Effector memory CD4-positive, alpha-beta T cell (primary cell): ENCODE measurements at places on chromosomes 2 and 18.

GRCh38 chr2:69469375-69469774 is 32.1 kb upstream of the NFU1 start:
- no peaks in the 10 kb centered on the region for H3K27me3 ChIP-seq
- peaks cover 18% of the 10 kb centered on the region for H3K36me3 ChIP-seq
- no peak overlapping the region for H3K27ac ChIP-seq
- DNase-seq: no peak
- no peaks in the 10 kb centered on the region for H3K4me1 ChIP-seq

DNA sequence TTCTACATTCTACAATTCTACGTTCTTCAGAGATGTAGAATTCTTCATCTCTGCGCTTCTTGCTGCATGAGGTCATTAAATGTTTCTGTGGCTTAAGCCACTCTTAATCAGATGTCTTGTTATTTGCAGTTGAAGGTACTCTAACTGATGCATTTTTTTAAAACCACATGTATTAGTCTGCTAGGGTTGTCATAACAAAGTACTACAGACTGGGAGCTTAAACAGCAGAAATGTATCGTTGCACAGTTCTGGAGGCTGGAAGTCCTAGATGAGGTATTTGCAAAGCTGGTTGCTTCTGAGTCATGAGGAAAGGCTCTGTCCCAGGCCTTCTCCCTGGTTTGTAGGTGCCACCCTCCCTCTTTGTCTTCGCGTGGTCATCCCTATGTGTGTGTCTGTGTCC is 176.3 kb upstream of the GLI2 start:
- H3K4me3 ChIP-seq: no peak overlapping the region
- no peaks in the 10 kb centered on the region for H3K36me3 ChIP-seq
- no peaks in the 10 kb centered on the region for H3K27me3 ChIP-seq
- no peak overlapping the region for H3K27ac ChIP-seq
- H3K4me1 ChIP-seq: no peaks in the 10 kb centered on the region
- no peak for DNase-seq

- no peak overlapping the region for H3K27ac ChIP-seq
- no peak for DNase-seq
- H3K4me3 ChIP-seq: no peak overlapping the region
- H3K4me1 ChIP-seq: no peaks in the 10 kb centered on the region
Measured at GRCh38 chr2:980176-980575, 29.5 kb downstream of the SNTG2 start.

- no peak for DNase-seq
- no peaks in the 10 kb centered on the region for H3K27me3 ChIP-seq
- no peaks in the 10 kb centered on the region for H3K36me3 ChIP-seq
Measured at GRCh38 chr18:79385326-79385707, 10.4 kb upstream of the NFATC1 start.

DNA sequence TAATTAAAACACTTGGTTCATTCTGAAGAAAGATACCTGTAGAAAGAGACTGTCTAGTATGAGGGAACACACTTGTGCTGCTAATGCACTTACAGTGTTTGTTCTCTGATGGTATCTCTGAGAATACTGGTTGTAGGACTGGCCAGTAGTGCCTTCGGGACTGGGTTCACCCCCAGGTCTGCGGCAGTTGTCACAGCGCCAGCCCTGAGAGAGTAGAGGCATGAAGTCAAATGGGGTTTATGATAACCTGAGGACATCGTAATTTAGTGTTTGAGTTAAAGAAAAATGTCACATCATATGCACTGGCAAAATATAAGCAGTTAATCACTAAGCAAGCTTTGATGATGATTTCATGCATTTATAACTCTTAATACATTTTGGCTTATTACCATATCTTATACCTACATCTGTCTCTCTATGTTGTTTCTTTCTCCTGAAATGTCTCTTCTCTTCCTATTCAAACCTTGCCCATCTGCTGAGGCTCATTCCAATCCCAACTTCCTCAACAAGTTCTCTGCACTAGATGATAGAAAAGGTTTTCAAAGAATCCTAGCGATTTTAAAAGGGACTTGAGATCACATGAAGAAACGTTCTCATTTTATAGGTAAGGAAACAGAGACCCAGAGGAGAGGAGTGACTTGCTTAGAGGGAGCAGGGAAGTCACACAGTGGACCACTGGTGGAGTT is 50.2 kb downstream of the ATIC start:
- H3K4me3 ChIP-seq: no peak overlapping the region
- no peak for DNase-seq
- no peaks in the 10 kb centered on the region for H3K27me3 ChIP-seq

GRCh38 chr18:21443776-21444464 is 156.6 kb downstream of the ESCO1 start:
- H3K4me1 ChIP-seq: no peaks in the 10 kb centered on the region
- no peak overlapping the region for H3K4me3 ChIP-seq
- no peaks in the 10 kb centered on the region for H3K27me3 ChIP-seq
- no peak overlapping the region for H3K27ac ChIP-seq
- no peak for DNase-seq

DNA sequence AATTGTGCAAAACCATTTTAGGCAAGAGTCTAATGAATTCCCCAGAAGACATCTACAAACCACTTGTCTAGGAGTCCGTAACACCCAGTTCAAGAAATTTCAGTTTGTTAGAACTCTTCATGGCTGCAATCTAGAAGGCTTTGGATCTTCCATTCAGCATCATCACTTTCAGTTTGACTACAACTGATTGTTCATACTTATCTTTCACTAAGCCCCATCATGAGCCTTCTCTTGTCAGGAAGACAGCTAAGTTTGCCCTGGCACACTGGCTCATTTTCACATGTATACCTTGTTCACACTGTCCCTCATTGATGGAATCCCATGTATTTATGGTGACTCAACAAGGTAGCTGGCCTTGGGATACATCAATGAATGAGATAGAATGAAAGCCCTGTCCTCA is 898.4 kb upstream of the CELF4 start:
- no peak for DNase-seq
- no peak overlapping the region for H3K27ac ChIP-seq
- H3K4me3 ChIP-seq: no peak overlapping the region
- no peaks in the 10 kb centered on the region for H3K27me3 ChIP-seq
- no peaks in the 10 kb centered on the region for H3K36me3 ChIP-seq

- H3K36me3 ChIP-seq: no peaks in the 10 kb centered on the region
- no peak overlapping the region for H3K27ac ChIP-seq
- no peak overlapping the region for H3K4me3 ChIP-seq
- DNase-seq: no peak
- no peaks in the 10 kb centered on the region for H3K27me3 ChIP-seq
Measured at GRCh38 chr2:130358420-130359350, 2.8 kb downstream of the PTPN18 start.

GRCh38 chr2:202871300-202872141 is at the start of gene ICA1L:
Gene ICA1L, minus strand, starts transcription at chr2:202871766. Its CDS starts 42,757 bp downstream, at chr2:202829009.
- no peak within 1 kb of the TSS for H3K27ac ChIP-seq
- H3K27me3 ChIP-seq: no peaks in the 10 kb centered on the region
- peak within 1 kb of the TSS; percentile 82 for H3K4me3 ChIP-seq
- peak; percentile 10 for DNase-seq
- no peaks in the 10 kb centered on the region for H3K4me1 ChIP-seq

- no peaks in the 10 kb centered on the region for H3K4me1 ChIP-seq
- H3K27ac ChIP-seq: no peak overlapping the region
- H3K27me3 ChIP-seq: no peaks in the 10 kb centered on the region
- H3K36me3 ChIP-seq: no peaks in the 10 kb centered on the region
- H3K4me3 ChIP-seq: no peak overlapping the region
Measured at GRCh38 chr2:113105047-113105785, 22.2 kb upstream of the IL1RN start.

DNA sequence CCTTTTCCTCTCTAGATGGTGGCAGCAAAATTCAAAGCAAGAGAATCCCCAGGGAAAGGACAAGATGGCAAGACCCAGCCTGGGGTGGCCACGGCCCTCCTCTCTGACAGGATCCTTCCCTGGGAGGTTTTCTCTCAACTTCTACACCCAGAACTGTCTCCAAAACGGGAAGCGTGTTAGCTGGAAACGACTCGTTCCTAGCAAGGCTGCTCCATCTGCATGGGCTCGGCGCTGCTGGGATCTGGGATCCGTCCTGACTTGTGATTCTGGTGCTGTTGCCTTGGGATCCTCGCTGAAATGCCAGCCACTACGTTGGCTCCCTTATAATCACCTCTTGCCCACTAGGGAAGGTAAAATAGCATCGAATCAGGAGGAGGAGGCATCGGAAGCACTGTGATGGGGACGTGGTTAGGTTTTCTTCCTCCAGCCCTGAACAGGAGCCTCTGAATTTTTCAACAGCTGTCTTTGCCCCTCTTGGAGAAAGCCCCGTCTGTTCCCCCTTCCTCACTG is 514.8 kb upstream of the MYT1L start:
- H3K36me3 ChIP-seq: no peaks in the 10 kb centered on the region
- DNase-seq: no peak
- H3K27me3 ChIP-seq: no peaks in the 10 kb centered on the region

GRCh38 chr2:127857265-127857808 is 618 bp downstream of the POLR2D start:
- H3K27ac ChIP-seq: peak overlapping the region; percentile 81
- H3K27me3 ChIP-seq: no peaks in the 10 kb centered on the region
- H3K4me1 ChIP-seq: peaks cover 24% of the 10 kb centered on the region
- H3K4me3 ChIP-seq: peak overlapping the region; percentile 94
- peaks cover 9% of the 10 kb centered on the region for H3K36me3 ChIP-seq

DNA sequence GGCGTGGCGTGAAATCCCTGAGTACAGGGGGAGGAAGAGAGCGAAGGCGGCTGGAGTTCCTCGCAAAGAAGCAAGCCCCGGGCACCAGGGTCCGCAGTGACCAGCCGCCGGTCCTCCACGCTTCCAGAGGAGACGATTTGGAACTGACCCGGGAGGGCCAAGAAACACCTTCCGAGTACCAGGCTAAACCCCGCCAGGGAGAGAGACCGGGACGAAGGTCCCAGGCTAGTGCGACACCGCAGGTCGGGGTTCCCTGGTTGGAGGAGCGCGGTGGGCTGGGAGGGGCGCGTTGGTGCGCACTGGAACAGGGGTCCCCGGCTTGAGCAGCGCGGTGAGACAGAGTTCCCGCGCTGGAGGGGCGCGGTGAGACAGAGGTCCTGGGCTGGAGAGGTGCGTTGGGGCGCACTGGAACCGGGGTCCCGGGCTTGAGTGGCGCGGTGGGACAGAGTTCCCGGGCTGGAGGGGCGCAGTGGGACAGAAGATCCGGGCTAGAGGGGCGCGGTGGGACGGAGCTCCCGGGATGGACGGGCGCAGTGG is 901 bp downstream of the WDFY1 start:
- H3K4me3 ChIP-seq: peak overlapping the region; percentile 99
- H3K27ac ChIP-seq: peak overlapping the region; percentile 61
- DNase-seq: no peak
- H3K4me1 ChIP-seq: peaks cover 11% of the 10 kb centered on the region
- H3K36me3 ChIP-seq: no peaks in the 10 kb centered on the region

GRCh38 chr2:134194519-134194918 is 59.4 kb upstream of the MGAT5 start:
- H3K27me3 ChIP-seq: no peaks in the 10 kb centered on the region
- no peak for DNase-seq
- H3K4me1 ChIP-seq: peaks cover 37% of the 10 kb centered on the region
- H3K4me3 ChIP-seq: no peak overlapping the region
- no peaks in the 10 kb centered on the region for H3K36me3 ChIP-seq

DNA sequence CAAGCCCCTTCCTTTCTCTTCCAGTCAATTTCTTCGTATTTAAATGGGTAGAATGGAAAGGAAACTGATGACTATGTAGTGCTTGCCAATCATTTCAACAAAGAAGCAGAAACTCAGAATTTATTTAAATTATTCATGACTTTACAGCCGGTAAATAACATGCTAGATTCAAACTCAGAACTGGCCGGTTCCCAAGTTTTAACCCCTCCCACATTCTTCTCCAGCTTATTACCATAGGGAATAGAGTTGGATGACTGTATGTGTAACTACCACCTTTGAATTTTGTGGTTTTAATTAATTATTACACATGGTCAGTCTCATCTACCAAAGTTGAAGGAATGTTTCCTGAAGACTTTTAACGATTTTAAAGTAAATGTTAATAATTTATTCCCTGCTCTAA is 819.3 kb upstream of the LRATD1 start:
- DNase-seq: no peak
- no peak overlapping the region for H3K27ac ChIP-seq
- H3K4me3 ChIP-seq: no peak overlapping the region

DNA sequence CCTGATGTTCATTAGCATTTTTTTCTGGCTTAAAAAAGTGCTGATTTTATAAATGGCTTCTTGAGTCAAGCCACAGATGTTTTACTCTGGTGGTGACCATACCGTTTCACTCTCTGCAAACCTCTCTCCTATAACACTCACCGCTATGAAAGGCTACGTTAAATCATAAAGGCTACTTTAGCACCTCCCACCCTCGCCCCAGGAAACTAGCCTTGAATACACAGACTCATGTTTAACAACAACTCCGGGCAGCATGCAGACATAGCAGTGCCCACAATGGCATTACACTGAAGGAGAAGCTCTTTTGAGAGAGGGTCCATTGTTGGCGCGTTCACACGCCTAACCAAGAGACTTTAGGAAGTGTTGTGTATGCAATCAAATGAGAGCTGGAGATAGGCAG is 5.6 kb downstream of the MYT1L start:
- no peak for DNase-seq
- no peak overlapping the region for H3K4me3 ChIP-seq
- no peaks in the 10 kb centered on the region for H3K27me3 ChIP-seq
- H3K36me3 ChIP-seq: no peaks in the 10 kb centered on the region

- H3K4me1 ChIP-seq: no peaks in the 10 kb centered on the region
- no peak for DNase-seq
- H3K27ac ChIP-seq: no peak overlapping the region
- H3K4me3 ChIP-seq: no peak overlapping the region
- H3K36me3 ChIP-seq: no peaks in the 10 kb centered on the region
Measured at GRCh38 chr2:100887039-100887578, 67.2 kb downstream of the NPAS2 start.

DNA sequence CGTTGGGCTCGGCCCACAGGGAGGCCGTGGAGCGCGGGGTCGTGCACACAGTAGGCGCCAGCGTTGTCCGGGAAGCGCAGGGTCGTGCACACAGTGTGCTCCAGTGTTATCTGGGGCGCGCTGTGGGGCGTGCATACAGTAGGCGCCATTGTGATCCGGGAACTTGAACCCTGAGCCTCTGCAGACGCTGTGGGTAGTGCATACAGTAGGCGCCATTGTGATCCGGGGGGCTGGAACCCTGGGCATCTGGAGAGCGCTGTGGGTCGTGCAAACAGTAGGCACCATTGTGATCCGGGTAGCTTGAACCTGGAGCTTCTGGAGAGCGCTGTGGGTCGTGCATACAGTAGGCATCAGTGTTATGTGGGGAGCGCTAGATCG is 793 bp downstream of the ZNF236 start:
- H3K27ac ChIP-seq: peak overlapping the region; percentile 42
- peak overlapping the region; percentile 54 for H3K4me3 ChIP-seq
- DNase-seq: no peak
- H3K27me3 ChIP-seq: no peaks in the 10 kb centered on the region

- H3K4me1 ChIP-seq: no peaks in the 10 kb centered on the region
- H3K4me3 ChIP-seq: no peak overlapping the region
- H3K36me3 ChIP-seq: no peaks in the 10 kb centered on the region
- DNase-seq: no peak
- no peak overlapping the region for H3K27ac ChIP-seq
Measured at GRCh38 chr2:42086500-42086953, 38.7 kb downstream of the PKDCC start.

- H3K4me3 ChIP-seq: peak overlapping the region; percentile 71
- H3K36me3 ChIP-seq: no peaks in the 10 kb centered on the region
- no peaks in the 10 kb centered on the region for H3K27me3 ChIP-seq
- peaks cover 15% of the 10 kb centered on the region for H3K4me1 ChIP-seq
Measured at GRCh38 chr2:130728007-130728454, 839 bp upstream of the GPR148 start.

- H3K36me3 ChIP-seq: no peaks in the 10 kb centered on the region
- no peak overlapping the region for H3K4me3 ChIP-seq
- no peak overlapping the region for H3K27ac ChIP-seq
- H3K4me1 ChIP-seq: no peaks in the 10 kb centered on the region
Measured at GRCh38 chr2:151918308-151918707, 90.1 kb upstream of the ARL5A start.

- H3K4me3 ChIP-seq: no peak overlapping the region
- H3K36me3 ChIP-seq: no peaks in the 10 kb centered on the region
- H3K27me3 ChIP-seq: no peaks in the 10 kb centered on the region
Measured at GRCh38 chr18:27301615-27302378, 116.7 kb upstream of the CHST9 start.
